Glomerular endothelial cell (primary cell): ENCODE measurements at places on chromosomes 7 and 10. TPM values are rescaled to one million over a fixed set of nuclear protein-coding genes. Genes with fewer than 3 reads are reported as not detected.

PTPN20 gene
- total RNA-seq, result 0.12 and 0.39 TPM in 2 replicates

PTEN gene
- 41.2 and 64.8 TPM in 2 replicates for total RNA-seq

SEMA3E gene
- total RNA-seq, result 0.10 and 1.2 TPM in 2 replicates

FGFR2 gene
- 0.23 TPM in 1 of 2 replicates, not detected in the other for total RNA-seq

HOXA5 gene
- 23.5 and 34.5 TPM in 2 replicates for total RNA-seq
